ENCODE measurements at places on chromosomes 1 and 21.

DNA sequence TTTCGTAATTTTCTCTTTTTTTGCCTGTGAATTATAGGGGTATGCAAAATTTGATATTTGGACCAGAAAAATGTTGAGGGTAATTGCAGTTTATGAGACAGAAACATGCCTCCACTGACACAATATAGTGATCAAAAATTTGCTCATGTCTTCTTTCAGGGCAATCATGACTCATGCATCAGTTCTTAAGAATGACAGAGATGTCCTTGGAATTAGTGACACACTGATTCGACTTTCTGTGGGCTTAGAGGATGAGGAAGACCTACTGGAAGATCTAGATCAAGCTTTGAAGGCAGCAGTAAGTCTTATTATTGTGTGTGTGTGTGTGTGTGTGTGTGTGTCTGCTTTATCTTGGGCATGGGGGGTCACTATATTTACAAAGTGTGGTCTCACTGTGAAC lies 27.5 kb downstream of the CTH start:
- no peak for DNase-seq

- DNase-seq, result no peak
Measured at GRCh38 chr1:43293896-43294760, 6.7 kb upstream of the TIE1 start.

DNA sequence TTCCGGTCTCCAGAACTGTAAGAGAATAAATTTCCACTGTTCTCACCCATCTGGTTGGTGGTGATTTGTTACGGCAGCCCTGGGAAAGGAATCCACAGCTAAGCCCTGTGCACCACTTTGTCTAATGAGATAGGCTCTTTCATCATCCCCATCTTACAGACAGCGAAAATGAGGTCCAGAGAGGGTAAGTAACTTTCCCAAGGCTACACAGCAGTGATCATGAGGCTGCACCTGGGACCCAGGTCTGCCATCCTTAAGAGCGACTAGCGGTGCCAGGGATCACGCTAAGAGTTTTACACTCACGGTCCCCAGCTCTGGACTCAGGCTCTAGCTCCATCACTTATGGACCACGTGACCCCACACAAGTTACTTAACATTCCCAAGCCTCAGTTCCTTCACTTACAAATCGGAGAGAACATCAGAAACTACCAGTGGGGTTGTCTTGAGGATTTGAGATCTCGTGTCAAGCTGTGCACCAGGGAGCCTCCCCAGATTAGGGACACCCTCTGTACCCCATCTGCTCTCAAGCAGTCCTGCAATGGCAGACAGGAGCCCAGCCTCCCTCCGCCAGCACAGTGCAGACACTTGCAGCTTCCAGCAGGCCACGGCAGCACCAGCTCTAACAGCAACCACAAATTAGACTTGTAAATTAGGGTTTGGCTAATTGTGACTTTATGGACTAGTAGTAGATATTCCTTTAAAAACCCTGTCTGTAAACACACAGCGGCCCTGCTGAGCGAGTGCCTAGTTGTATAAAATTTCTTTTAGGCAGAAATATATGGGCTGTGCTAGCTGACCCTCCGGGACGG lies 87.3 kb downstream of the DISP3 start:
- DNase-seq, result no peak

GRCh38 chr1:224331326-224331725 lies 1.4 kb upstream of the NVL start:
- no peak for DNase-seq

DNA sequence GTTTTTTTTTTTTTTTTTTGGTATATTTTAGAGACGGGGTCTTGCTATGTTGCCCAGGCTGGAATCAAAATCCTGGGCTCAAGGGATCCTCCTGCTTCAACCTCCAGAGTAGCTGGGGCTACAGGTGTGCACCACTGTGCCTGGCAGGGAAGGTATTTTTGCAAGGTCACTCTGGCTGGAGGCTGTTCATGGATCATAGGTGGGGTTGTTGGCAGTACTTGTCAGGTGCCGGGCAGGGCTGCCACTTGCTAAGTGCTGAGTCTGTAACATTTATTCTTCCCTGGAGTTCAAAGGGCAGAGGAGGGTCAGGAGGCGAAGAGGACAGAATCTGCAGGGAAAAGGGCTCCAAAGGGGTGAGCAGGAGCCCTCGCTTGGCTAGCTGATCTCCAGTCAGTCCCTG lies 24.1 kb downstream of the A3GALT2 start:
- DNase-seq, result no peak

DNA sequence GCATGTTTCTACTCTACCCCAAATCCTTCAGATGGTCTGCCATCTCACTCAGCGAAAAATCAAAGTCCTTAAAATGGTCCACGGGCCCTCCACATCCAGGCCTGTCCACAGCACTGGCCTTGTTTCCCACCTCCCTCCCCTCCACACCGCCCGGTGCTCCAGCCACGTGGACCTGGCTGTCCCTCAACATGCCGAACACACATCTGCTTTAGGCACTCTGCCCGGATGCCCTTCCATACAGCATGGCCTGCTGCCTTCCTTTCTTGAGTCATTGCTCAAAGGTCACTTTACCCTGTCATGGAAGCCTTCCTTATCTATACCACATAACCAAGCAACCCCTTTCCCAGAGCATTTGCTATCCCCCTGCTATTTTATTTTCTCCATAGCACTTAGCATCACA lies 143.0 kb downstream of the DNM3 start:
- DNase-seq, result no peak

DNA sequence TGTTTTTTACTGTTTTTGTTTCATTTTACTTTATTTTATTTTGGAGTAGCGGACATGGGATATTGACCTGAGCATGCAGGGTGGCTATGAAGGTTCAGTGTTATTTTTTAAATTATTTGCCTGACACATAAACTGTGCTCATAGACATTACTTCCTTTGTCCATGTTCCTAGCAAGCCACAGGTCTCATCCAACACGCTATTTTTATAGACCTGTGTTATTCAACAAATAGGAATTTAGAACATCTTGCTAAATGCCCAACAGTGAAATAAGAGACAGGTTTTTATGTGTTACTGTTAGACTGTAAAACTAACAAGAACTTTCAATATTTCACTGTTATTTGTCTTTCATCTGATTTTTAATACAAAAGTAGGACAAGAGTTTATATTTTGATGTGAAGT lies 756.4 kb downstream of the KCNT2 start:
- no peak for DNase-seq

DNA sequence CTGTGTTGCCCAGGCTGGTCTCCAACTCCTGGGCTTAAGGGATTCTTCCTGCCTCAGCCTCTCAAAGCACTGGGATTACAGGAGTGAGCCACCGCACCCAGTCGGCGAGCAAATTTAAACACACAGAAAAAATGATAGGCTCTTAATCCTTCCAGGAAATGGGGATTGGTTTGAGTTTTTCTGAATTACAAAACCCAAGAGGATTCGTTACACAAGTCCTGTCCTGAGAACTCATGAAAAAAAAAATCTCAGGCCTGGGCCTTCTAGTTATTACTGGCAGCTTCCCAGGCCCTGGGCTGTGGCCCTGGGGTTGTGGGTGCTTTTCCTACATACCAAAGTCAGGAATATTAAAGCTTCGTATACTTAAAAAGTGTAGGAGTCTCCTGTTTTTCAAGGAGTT lies 6.3 kb upstream of the IFNGR2 start:
- no peak for DNase-seq

- DNase-seq, result no peak
Measured at GRCh38 chr1:222940906-222941305, 126.1 kb downstream of the DISP1 start.

DNA sequence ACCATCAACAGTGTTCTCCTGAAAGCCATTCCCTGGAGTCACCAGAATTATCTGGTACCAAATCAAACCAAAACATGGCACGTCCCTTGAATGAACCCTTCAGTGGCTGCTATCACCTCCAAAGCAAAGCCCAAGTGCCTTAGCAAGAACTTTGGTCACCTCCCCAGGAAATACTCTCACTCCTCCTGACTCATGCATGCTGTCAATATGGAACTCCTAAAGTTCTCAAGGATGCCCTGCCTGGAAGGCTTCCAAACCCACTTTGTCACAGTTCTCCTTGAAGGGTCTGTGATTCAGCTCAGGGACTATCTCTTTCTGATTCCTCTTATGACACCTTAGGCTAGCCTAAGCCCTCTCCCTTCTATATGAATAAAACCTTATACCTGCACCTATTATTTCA lies 146.1 kb upstream of the RUNX1 start:
- DNase-seq, result no peak

GRCh38 chr1:100928128-100928527 lies 32.2 kb downstream of the SLC30A7 start:
- DNase-seq, result no peak

DNA sequence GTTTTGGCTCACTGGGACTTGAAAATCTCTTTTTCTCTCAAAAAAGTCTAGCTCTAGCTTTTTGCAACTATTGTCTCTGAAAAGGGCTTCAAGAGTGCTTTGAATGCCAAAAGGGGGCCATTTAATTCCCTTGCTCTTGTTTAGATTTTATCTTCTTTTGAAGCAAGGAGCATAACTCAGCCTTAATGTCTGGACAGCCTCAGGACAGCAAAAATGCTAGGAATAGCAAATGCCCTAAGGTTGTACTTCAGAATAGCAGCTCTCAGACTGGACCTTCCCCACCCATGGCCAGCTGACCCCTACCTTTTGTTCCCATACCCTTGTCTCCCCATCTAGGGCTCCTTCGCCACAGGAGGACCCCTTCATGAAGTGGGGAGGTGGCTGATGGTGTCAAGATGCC lies 121.4 kb downstream of the KCNK1 start:
- no peak for DNase-seq

- no peak for DNase-seq
Measured at GRCh38 chr1:188402986-188403385, 1574.2 kb downstream of the PLA2G4A start.

DNA sequence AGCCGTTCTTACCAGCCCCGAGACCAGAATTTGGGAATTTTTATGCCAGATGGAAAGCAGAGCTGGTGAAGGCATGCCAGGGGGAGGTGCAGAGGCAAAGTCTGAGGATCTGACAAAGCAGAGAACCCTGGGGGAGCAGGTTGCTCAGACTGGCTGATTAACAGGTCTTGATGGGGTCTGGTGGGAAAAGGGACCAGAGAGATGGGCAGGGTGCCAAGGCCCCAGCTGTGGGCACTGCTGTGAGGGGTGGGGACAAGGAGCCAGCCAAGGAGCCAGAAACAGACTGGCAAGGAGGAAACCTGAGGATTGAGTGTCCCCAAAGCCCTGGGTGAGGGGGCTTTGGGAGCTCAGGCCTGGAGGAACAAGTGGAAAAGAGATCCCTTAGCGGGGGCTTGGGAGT lies 21.4 kb downstream of the RPS6KA1 start:
- no peak for DNase-seq

GRCh38 chr1:198361237-198361767 lies 179.2 kb downstream of the ATP6V1G3 start:
- no peak for DNase-seq

DNA sequence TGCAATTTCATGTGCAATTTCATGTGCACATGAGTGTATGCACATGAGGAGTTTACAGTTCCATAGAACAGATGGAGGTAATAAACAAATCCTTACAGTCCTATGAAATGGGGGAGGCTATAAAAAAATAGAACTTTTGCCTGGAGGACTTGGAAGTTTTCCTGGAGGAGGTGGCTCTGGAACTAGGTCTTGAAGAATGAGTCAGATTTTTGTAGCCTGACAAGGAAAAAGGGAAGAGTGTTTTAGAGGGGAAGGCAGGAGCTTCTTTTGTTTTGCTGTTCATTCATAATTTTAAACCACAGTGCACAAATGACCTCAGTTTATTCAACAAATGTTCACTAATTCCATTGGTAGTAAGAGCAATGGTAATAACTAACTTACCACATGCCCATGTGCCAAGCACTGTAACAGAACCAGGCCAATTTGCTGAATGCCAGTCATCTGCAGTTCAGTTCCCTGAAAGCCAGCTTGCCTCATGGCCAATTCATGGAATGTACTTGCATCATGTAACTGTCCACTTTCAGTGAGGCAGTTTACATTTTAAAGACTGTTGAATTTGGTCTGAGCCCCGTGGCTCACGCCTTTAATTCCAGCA lies 2.7 kb downstream of the DIO1 start:
- DNase-seq, result no peak

DNA sequence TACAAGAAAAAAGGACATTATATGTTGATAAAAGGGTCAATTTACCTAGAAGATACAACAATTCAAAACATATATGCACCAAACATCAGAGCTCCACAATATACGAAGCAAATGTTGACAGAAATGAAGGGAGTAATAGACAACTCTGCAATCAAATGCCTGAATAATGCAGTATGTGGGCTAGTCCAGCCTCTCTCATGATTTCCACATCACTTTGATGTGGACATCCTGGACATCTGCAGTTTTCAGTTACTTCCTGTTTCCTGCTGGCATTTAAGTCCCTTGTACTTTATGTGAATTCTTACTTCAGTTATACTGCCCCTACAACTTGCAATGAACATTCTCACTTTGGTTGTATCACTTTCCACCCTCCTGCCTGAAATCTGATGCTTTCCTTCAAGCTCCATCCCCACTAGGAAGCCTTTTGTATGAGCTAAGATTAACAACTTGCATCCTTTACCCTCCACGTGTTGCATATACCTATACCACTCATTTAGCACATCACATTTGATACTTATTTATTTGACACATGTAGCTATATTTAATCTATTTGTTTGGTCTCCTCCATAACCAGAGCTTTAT lies 36.7 kb downstream of the DISC1 start:
- DNase-seq, result no peak

- DNase-seq, result no peak
Measured at GRCh38 chr1:14479865-14480264, 118.6 kb upstream of the KAZN start.

GRCh38 chr1:95636897-95637296 lies 402.9 kb downstream of the RWDD3 start:
- no peak for DNase-seq

DNA sequence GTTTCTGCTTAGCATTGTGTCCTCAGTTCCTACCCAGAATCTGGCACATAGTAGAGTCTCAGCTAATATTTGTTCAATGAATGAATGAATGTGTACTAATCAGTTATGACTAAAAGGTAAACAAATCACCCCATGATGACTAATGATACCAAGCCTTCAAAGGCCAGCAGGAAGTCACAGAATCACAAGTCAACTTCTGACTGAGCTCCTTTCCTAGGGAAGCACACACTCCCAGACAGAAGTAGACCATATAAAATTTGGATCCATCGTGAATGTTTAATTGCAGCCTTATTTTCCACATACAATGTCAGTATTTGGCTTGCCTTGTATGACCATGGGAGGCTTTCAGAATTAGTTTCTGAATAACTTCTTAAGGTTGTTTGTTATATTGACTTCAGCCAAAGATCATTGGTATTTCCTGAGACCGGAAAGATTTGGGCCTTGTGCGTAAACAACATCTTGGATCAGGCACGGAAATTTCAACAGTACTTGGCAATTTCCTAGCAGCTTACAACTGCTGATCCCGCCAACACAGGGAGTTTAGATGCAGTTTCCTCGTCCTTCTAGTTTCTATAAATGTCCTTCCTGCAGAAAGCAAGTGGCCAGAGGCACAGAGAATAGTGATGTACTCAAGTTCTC lies 185.9 kb upstream of the ATP1B1 start:
- no peak for DNase-seq

DNA sequence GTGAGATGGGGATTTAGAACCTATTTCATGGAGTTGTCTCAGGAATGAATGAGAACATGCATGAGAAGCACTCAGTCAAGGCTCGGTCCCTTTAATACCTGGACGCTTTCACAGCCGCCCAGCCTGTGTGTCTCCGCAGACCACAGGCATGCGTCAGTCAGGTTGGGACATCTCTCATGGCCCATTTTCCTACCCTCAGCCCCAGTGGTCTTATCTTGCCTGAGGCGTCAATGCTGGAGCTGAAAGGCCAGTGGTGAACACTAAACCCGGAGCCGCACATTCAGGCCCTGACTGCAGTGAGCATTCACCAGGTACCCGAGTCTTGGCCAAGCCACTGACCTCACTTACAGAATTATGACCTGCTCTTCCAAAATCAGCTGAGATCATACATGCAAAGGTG lies 263.2 kb upstream of the RAB4A start:
- DNase-seq, result no peak

- no peak for DNase-seq
Measured at GRCh38 chr1:38097284-38097898, 50.8 kb upstream of the POU3F1 start.
